Nephron progenitor cell (in vitro differentiated cells): ENCODE measurements at places on chromosomes 2 and 18.

GRCh38 chr2:46569061-46569560, 89.7 kb downstream of the TMEM247 start:
- no peak for DNase-seq

- no peak for DNase-seq
Measured at GRCh38 chr2:15189216-15189615, 371.9 kb downstream of the NBAS start.

DNA sequence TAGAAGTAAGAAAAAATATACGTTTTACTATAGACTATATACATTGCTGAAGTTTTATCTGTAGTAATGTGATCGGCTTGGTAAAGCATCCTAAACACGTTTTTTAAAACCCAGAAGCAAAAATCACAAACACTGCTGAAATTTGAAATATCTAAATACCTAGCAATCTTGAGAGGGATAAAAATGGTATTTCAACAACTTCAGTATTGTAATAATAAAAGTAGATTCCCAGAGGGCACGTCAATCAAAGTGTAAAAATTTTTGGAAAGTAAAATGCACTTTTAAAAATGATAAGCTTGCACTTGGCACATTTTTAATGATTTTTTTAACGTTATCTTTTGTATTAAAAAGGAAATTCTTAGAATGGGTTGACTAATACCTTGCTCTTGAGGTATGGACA, 1.6 kb downstream of the ZC3H6 start:
- DNase-seq: no peak

DNA sequence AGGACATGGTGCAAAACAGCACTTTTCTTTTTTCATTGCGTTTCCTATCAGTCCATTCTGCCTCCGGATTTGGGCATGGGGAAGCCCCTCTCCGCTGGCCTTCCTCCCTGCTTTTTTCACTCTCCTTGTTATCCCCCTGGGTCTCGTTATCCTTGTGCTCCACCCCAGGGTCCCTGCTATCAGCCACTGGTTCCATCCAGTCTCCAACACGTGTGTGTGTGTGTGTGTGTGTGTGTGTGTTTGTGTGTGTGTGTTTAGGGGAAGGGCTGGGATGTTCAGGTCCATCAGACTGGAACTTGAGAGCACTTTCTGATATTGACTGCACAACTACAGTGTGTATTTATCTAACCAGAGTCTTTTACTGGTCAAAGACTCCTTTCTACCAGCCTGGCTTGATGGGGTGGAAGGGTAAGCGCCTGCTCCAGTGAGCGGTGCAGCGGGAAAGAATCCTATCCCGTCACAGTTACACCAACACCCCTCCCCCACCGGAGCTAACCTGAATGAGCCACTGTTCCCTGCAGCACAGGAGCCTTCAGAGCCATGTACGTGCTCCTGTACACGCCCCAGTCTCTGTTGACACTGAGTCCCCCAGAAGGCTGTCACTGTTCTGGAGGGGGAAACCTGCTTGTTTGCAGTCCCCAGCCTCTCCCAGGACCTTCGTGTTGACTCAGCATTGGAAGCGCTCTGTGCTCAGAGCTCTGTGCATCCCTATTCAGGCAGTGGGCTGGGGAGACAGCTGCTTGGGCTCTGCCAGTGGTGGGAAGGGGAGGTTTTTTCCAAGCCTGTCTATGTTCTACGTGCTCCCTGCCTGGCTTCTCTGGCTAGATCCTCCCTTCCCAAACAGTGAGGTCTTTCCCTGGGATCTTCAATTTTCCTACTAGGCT, 4.6 kb downstream of the INHA start:
- peak; percentile 73 for DNase-seq

DNA sequence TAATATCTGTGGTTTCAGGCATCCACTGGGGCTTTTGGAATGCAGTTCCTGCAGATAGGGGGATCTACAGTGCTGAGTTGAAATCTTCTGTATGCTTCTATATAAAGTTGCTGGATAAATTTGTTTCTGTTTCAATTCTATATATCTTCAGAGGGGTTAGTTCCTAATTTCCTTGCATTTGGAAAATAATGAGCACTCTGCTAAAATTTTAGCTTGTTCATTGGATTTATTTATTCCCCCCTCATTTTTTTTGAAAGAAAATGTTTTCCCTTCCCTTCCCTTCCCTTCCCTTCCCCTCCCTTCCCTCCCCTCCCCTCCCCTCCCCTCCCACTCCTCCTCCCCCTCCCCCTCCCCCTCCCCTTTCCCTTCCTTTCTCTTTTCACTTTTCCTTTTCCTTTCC, 212.3 kb downstream of the GPD2 start:
- DNase-seq: no peak

GRCh38 chr2:156151351-156151750, 181.2 kb downstream of the NR4A2 start:
- no peak for DNase-seq

DNA sequence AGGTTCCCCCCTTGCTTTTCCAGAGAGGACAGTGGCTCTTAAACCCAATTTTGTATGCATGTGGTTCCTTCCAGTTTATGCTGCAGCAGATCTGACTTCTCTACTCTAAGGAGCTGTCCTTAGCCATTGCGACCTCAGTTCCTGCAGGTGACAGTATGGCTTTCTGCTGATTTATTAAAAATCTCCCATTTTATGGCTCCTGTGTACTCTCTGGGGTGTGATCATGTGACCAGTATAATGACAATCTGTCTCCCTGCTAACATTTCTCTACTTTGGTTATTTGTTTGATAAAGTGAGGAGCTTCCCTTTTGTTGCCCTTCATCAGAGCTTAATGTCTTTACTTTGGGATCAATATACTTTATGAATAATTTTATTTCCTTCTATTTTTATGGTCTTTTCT, 148.7 kb upstream of the VRK2 start:
- DNase-seq: no peak

DNA sequence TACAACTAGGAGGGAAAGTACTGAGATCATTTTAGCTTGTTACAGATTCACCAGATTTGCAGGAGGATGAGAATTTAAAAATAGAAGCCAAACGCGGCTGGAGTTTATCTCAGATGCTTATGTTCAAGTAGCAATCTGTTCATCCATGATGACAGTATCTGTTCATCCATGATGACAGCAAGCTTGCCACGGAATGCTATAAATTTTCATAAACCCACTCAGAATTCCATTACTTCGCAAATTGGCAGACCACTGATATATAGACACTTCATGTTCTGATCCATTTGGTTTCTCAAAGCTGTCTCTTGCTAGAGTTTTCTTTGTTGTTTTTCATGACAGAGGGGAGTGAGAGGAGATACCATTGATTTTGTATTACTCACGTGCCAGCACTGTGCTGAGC, 84.2 kb downstream of the GAREM1 start:
- no peak for DNase-seq

DNA sequence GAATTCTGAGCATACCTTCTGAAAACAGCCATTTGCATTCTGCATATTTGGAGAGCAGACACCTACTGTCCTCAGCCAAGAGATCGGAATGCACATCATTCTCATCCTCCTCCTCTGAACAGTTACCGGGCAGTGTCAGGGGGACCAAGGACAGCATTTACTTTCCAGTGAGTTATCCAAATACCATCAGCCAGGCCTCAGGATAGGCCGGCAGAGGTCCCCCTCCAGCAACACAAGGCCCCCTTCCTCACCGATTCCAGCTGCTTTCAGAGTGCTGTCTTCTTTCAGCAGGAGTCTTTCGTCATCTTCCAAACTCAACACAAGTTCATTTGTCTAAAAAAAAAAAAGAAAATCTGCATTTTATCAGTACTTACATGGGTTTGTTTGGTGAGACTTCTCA, 55.3 kb downstream of the C2orf76 start:
- no peak for DNase-seq
